T1000 (cell line): ENCODE measurements at places on chromosomes 11 and 22.

DNA sequence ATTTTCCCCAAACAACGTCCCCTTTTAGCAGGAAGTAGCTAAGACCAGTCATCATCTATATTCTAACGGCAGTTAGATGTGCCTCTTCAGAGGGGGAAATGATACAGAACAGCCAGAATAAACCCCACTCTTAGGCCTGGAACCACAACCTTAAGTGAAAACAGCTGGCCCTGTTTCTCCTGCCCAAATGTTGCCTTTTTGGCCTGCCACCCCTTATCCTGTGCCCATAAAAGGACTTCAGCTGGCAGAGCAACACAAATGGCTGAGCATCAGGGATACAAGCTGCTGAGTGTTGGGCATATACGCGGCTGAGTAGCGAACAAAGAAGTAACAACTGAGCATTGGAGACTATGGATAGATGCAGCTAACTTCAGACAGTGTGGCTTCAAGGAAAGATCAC, 1491.4 kb downstream of the LRRC4C start:
- DNase-seq, result no peak

- no peak for DNase-seq
Measured at GRCh38 chr22:27626675-27627443, 174.7 kb downstream of the MN1 start.

- DNase-seq, result no peak
Measured at GRCh38 chr11:7638710-7639642, 34.3 kb downstream of the CYB5R2 start.

GRCh38 chr22:41757502-41757901, 43.0 kb upstream of the CCDC134 start:
- no peak for DNase-seq

DNA sequence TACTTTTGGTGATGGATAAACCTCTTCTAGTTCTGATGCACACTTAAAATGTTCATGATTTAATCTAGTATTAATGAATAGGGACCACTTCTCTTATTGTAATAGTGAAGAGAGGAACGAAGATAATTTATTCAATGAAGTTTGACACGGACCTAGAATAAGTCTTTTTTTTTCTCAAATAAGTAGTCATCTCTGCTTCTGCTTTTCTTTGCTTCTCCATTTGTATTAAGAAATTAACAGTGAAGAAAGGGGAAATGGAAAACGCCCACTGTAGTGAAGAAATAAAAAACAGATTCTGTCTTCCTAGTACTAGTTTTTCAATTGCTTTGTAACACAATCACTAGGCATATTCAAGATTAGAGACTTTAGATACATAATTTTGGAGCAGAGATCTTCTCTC, 73.0 kb downstream of the CD44 start:
- no peak for DNase-seq

- no peak for DNase-seq
Measured at GRCh38 chr11:65997286-65997685, 4.7 kb downstream of the EIF1AD start.

GRCh38 chr11:2691355-2691761, 8.4 kb downstream of the KCNQ1OT1 start:
- no peak for DNase-seq

GRCh38 chr22:44583061-44583760, 85.2 kb upstream of the RTL6 start:
- no peak for DNase-seq

- peak; percentile 9 for DNase-seq
Measured at GRCh38 chr22:43186272-43187170, at the start of gene TTLL12. TSS of gene TTLL12 (minus strand) at chr22:43187134. CDS start at chr22:43187069, 65 bp downstream.

- DNase-seq, result no peak
Measured at GRCh38 chr11:763549-764321, 13.6 kb downstream of the GATD1 start.

DNA sequence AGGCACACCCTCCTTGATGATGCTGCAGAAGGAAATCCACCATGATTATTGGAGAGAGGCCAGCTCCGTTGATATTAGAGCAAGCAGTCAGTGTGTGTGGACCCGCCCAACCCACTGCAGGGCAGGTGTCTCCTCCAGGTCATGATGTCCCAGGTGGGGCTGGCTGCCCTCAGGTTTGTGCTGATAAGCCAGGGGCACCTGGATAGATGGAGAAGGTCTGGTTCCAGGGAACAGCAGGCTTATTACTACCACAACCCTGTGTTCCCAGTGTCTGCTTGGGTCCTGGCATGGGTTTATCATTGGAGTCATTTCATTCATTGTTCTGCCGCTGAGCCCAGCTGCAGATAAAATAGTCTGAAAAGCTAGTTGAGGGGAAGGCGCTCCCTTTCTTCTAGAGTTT, 181.1 kb upstream of the NECTIN1 start:
- no peak for DNase-seq

GRCh38 chr11:28535677-28536076, 427.5 kb downstream of the METTL15 start:
- no peak for DNase-seq

GRCh38 chr11:120137611-120138521, at the start of gene TRIM29:
TSS of gene TRIM29 (minus strand) at chr11:120138113. CDS start at chr11:120138031, 82 bp downstream.
- no peak for DNase-seq

DNA sequence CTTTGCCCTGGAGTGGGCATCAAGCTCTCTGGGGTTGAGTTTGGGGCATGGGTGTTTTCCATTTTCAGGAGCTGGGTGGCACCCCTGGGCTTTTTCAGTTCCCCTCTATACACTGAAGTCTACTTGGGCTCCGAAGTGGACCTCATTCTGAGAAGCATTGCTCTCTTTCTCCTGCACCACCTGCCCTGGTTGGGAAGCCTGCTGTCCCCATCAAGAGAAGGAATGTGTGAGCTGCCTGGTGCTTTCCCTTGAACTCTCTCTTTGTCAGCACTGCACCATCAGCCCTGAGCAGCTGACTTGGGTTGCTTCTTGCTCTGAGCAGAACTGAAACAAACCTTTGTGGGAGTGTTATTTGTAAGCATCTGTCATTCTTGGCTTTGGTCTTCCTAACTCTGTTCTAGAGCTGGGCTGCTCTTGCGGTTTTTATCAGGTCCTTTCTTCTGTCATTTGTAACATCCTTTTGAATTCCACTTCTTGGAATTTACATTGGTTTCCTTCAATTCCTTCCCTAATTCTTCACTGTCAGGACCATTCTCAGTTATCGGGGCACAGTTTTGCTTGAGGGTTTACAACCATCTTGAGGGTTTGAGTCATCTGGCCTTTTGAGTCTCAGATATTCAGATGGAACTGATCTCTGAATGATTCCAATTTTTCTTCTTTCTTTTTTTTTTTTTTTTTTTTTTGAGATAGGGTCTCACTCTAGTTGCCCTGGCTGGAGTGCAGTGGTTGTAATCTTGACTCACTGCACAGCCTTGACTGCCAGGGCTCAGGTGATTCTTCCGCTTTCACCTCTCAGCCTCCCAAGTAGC, 20.5 kb downstream of the UBE2L3 start:
- DNase-seq, result no peak

GRCh38 chr11:106424111-106424510, 346.6 kb downstream of the AASDHPPT start:
- no peak for DNase-seq

DNA sequence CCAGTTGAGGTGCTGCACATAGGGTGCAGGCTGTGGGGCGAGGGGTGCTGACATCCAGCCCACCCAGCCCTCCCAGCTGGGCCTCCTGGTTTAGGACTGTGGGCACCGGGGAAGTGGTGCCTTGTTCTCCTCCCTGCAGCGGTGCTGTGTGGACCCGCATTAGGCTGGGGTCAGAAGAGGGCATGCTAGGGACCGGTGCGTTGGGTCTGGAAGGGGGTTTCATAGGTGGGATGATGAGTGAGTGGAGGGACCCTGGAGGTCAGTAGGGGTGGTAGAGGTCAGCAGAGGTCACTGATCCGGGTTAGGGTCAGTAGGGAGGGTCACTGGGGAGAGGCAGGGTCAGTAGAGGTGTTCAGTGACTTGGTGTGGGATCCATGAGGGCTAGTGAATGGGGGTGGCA, 6.7 kb upstream of the MYBPC3 start:
- no peak for DNase-seq

DNA sequence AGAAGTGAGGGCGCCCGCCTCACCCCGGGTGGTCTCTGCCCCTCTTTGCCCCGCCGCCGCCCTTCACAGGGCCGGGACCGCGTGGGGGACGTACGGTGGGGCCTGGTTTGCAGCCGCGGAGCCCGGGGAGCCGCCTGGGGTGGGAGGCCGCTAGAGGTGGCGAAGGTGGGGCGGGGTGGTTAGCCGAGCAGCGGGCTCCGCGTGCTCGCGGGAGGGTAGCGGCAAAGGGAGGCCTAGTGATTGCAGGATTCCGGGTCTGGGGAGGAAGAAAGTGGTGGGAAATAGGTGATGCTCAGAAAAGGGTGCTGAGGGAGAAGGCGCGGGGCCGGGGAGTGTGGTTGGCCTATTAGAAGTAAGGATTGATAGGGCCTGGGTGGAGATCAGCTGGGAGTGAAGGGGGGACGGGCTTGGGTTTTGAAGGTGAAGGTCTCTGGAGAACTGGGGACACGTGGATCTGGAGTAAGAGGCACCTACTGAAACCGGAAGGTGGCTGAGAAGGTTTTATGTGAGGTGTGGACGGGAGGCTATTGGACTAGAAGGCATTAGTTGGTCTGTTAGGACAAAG, 571 bp downstream of the FAR1 start:
- no peak for DNase-seq

DNA sequence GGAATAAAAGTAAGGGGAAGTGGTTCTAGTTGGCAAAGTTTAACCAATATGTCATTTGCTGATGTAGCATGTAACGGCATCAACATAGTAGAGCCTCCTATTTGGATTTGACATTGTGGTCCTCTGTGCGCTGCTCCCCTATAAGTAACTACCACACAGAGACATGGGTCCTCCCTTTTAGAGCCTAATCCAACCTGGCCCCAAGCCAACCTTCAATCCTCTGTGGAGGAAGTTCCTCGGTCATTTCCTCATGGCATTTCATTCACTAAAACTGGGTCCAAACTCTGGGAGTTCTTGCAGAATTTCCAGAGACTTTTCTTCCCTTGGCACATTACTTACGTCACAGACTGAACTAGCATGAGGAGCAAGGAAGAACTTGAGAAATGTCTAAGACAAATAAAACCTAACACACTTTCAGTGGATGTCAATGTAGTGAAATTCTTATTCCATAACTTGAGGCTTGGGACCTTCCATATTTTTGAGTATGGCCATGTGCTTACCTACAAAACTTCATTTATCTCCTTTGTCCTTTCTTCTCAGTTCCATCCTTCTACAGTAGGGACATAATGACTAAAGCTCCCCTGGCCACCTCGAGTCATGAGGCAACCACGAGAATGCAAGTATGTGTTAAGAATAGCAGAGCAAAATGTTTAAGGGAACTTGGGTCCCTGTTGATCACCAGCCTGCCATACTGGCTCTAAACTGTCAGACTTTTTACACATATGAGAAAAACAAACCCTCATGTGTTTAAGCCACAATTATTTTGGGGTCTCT, 34.7 kb downstream of the MMP20 start:
- no peak for DNase-seq

- DNase-seq, result no peak
Measured at GRCh38 chr22:40309631-40310030, 36.7 kb upstream of the ADSL start.

DNA sequence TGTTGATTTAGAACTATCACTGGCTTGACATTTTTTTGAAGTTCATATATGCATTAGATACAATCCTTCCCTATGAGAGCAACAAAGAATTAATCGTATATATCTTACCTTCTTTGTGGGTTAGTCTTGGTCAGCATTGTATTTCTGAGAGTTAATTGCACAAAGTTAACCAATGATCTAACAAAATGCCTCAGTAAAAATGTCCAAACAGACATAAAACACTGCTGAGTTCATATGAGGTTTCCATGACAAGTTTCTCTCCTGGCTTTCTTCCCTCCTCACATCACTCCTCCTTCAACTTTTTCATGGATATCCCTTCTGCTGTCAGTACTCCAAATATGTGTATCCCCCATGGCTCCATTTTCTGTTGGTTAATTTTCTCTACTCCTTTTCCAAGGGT, 9.0 kb downstream of the MAP6 start:
- no peak for DNase-seq

DNA sequence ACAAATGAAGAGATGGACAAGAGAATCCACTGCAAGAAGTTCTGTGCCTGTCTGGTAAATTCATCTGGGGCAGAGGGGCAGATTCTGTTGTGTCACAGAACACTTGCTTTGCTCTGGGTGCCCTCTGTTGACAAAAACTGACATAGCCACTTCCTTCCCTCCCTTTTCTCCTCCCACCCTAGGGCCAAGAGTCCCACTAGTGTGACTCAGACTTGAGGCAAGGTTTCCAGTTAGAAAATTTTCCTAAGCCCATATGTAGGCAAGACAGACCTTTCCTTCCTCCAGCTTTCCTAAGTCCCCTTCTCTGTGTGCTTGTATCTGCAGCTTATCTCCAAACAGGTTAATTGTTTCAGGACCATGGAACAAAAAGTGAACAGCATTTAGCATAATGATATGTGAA, 106.8 kb downstream of the RBFOX2 start:
- DNase-seq, result peak; percentile 35

- DNase-seq, result no peak
Measured at GRCh38 chr11:80822308-80822707, 1381.5 kb upstream of the TENM4 start.

DNA sequence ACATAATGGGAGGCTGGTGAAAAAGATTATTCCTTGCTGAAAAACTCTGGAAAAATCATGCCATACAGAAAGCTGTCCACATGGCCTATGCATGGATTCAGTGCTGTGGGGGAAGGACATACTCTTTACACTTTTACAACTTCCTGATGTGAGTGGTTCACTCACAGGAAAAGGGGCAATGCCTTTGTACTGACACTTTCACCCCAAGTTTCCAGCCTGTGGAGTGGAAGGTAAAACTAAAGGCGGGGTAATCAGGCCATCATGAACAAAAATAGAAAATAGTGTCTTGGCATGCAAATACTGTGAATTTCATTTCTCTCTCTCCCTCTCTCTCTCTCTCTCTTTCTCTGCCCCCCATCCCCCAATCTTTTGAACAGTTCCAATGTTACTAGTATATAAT, 281.8 kb downstream of the ETS1 start:
- DNase-seq, result no peak

GRCh38 chr11:76622493-76623094, 48.0 kb downstream of the LRRC32 start:
- no peak for DNase-seq

- no peak for DNase-seq
Measured at GRCh38 chr22:43439368-43440103, 27.7 kb downstream of the MPPED1 start.

- DNase-seq, result no peak
Measured at GRCh38 chr11:64863391-64864060, 14.9 kb downstream of the EHD1 start.
